ENCODE measurements at places on chromosomes 11 and 22. TPM values are rescaled to one million over a fixed set of nuclear protein-coding genes. Genes with fewer than 3 reads are reported as not detected.
A peak's percentile ranks its signal among the peaks of the same experiment; 100 is the strongest.

- DNase-seq: peak; percentile 40
These were observed 14.5 kb upstream of the MS4A7 start for GRCh38 chr11:60363542-60364470.

GRCh38 chr22:44890416-44891292 is 119.2 kb downstream of the PHF21B start:
- no peak for DNase-seq

- peak; percentile 86 for DNase-seq
These were observed 33.6 kb upstream of the RELT start for GRCh38 chr11:73342633-73343032.

Gene C11orf65
- 0.29 TPM for polyA plus RNA-seq

GRCh38 chr22:19756288-19757128 is 4.1 kb upstream of the TBX1 start:
- DNase-seq: peak; percentile 78

Gene RTN4RL2
- polyA plus RNA-seq: 0.30 TPM

DNA sequence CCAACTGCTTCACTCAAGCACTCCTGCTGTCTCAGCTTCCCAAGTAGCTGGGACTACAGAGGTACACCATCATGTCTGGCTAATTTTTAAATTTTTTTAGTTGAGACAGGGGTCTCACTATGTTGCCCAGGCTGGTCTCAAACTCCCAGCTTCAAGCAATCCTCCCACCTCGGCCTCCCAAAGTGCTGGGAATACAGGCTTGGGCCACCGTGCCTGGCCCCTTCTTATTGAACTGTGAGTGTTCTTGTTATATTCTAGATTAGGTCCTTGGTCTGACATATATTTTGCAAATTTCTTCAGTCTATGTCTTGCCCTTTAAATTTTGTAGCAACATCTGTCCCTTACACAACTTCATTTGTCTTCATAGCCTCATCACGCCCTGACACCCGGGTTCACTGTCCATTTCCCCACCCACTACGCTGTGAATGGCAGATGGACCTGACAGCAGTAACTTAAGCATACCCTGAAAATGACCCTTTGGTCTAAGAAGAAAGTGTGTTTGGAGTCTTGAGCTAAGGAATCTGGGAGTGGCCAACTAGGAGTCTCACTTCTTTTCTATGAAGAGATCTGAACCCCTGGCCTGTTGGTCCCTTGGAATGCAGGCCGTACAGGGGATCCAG is 4.2 kb upstream of the FAM118A start:
- DNase-seq: no peak

Data from SK-N-SH (cell line).